ENCODE measurements at places on chromosomes 1 and 21.
A peak's percentile ranks its signal among the peaks of the same experiment; 100 is the strongest.

DNA sequence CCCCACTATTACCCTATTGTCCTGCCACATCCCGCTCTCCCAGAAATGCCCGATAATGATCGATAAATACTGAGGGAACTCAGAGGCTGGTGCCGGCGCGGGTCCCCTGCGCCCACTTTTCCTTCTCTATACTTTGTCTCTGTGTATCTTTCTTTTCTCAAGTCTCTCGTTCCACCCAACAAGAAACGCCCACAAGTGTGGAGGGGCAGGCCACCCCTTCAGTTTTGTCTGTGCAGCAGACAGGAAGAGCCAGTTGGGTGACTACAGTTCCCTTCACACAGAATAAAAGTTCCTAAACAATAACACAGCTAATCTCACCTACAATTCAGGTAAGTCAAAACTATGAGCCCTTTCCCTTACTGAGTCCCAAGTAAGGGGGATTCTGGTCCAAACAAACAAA is 423.7 kb downstream of the SMYD3 start:
- DNase-seq = no peak

- no peak for DNase-seq
Observed at GRCh38 chr1:21853131-21853427, 41.0 kb downstream of the LDLRAD2 start.

DNA sequence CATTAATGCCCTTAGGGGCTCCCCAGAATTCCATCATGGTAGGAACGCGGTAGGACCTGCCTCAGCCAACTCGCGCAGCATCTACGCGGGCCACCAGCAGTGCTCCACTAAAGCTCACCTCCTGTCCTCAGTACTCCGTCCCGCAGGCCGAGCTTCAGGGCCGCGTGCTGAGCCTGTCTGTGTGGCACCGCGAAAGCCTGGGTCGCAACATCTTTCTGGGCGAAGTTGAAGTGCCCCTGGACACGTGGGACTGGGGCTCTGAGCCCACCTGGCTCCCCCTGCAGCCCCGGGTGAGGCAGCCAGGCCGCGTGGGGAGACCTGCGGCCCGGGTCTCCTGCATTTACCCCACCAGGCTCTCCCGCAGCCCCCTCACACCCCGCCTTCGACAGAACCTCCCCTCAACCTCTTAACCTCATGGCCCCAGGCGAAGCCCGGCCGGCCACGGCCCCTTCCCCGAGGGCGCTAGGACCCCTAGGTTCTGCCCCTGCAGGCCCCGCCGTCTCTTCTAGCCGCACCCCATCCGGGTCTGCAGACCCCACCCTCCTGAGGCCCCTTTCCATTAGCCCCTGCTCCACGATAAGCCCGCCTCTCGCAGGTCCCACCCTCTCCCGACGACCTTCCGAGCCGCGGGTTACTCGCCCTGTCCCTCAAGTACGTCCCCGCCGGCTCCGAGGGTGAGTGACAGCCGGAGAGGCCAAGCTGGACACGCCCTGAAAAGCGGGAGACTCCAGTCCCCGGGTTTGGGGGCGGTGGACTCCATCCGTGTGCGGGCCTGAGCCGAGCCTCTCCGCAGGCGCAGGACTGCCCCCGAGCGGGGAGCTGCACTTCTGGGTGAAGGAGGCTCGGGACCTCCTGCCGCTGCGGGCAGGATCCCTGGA is 9.1 kb downstream of the SYTL1 start:
- peak; percentile 97 for DNase-seq

DNA sequence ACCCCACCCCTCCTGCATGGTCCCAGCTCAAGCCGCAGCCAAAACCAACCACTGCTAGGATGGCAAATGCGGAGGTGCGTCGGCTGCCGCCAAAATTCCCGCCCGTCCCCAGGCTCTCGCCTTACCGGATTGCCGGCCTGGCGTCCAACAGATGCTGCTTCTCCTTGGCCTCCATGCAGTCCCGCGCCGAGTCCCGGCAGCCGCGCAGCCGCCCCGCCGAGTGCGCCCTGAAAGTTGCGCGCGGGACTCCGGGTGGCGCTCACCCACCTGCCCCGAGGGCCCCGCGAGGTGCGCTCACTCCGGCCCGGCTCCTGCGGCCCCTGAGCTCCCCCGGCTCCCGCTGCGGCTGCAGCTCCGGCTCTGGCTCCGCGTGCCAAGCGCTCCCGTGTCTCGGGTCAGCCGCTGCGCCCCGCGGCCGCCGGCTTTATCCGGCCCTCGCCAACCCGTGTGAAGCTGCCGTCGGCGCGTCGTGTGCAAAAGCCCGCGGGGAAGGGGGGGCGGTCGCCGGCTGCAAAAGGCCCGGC is at the start of gene SLC30A2:
Gene SLC30A2, minus strand, starts transcription at position 397 of the 524 bp plus-strand sequence. Its CDS starts 222 bp downstream, at position 175.
- no peak for DNase-seq

DNA sequence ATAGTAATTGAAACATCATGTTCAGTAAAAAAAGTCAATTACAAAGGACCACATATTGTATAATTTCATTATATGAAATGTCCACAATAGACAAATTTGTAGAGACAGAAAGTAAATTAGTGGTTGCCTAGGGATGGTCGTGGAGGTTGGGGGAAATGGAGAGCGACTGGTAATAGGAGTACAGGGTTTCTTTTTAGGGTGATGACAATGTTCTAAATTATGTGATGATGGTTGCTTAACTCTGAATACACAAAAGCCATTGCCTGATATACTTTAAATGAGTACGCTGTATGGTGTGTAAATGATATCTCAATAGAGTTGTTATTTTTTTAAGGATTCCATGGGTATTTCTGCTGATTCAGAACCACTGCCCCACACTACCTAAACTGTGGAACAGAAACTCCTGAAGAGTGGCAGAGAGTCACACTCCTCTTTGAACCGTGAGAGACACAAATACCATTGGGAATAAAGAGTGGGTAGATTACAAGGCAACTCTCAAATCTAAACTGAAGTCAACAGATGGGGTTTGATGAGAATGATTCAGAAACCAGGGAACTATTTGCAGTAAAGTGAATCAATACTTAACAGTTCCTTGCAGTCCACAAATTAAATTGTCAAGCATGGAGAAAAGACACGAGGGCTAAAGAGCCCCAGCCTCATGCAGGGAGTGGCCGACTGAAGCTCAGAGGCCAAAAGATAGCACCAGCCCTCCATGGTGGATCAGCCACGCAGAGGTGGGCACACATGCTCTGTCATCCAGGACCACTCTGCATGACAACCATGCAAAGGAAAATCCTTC is 118.0 kb downstream of the CAPN8 start:
- DNase-seq = no peak

GRCh38 chr1:202521886-202522285 is 173.4 kb downstream of the PPP1R12B start:
- no peak for DNase-seq

DNA sequence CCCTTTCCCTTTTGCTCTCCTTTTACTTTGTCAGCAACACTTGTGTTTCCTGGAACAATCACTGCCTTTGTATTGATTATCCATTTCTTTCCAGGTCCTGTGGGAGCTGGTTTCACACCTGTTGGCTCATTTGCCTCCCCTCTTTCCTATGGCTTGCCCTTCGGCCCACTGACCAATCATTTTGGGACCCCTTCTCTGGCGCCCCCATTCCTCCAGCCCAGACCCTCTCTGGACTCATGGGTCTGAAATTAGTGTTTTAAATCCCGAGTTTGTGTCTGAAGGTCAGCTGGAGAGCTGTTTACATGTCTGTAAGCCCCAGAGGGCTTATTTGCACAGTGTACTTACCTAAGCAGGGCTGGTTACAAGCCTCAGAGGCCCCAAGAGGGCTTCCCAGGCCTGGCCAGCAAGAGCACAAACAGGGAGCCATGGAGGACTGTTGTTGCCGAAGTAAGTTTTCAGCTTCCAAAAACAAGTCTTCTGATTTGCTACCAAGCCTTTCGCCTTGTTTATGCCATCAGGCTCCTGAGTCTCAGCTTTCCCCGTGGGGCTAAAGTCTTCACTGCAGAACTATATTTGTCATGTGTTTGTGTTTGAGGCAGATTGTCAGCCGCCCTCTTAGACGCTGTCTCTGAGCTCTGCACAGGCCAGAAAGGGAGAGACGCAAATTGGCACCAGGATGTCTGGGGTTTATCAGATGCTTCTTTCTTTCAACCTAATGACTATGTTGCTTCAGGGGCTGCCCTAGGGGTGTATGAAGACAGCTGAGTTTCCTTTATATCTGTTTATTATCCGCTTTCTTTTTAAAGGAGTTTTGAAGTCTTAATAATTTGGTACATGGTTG is 93.0 kb downstream of the ATP1A1 start:
- DNase-seq = peak; percentile 84

DNA sequence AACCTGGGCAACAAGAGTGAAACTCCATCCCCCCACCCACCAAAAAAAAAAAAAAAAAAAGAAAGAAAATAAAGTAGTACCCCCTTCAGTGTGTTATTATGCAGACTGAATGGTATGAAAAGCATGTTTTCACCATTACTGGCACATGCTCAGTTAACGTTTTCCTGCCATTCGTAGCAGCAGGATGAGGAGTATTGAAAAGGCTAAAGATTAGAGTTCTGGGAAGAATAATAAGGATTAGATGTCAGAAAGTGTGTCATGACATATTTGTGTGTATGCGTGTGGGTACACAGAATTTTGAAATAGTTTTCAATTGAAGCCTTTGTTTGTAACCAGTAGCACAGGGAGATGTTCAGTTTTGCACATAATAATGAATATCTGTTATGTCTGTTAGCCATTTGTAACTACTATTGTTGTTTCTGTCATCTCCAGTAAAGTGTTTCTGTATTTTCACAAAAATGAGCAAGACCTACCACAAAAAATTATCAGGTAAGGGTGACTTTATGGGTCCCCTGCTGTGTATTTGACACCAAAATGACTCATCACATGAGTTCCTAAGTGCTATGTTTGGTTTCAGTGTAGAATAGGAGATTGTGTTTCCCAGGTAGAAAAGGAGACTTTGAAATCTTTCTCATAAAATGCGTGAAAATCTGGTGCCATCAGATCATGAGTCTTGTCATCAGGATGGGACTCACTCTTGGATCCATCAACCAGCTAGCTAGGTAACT is 358.9 kb downstream of the DISC1 start:
- no peak for DNase-seq

GRCh38 chr1:52063192-52063591 is 7.1 kb downstream of the BTF3L4 start:
- no peak for DNase-seq

DNA sequence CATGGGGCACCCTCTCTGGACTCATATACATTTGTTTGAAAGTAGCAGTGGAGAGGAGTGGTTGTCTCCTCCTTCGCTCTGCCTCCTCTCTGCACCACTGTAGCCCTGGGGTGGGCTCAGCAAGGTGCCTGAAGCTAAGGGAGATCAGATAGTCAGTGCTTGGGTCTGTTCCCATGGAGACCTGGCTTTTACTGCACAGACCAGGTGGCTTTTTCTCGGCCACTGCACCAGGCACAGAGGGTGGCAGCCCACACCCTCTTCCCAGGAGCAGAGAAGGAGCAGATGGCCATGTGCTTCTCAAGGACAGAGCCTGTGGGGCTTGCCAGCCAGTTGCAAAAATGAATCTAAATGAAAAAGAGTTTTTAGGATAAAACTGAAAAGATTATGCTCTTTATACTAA is 123.4 kb upstream of the KCNK1 start:
- DNase-seq = no peak

DNA sequence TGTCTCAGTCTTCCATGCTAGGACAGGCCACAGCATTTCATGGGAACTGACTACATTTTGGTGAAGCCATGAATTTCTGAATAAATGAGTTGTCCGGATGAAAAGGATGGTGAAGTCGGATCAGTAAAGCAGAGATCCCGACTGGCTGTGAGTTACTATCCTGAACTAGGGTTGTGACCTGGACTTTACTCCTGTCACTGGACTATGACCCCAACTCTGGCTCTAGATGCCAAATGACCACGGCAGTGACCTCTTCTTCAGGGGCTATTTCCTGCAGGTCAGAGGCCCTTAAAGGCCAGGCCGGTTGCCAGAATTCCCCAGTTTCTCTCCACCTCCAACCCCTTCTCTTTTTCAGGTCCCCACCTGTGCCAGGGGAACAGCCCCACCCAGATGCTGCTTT is 1.7 kb upstream of the NECTIN4 start:
- DNase-seq = peak; percentile 47

DNA sequence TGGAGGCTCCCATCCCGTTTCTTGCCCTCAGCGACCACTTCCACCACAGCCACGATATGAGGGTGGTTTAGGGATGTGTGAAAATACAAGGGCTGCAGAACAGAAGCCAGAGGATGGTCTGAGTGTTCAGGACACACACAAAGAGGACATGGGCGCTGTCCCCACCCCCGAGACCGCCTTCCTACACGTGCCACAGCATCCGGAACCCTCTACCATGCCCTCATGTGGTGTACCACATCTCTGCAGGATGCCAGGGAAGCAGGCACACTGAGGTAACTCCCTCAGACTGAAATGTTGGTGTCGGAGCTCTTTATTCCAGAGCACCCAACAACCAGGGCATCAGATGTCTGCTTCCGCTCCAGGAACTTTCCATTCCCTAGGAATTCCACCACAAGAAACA is 23.1 kb downstream of the NPHP4 start:
- DNase-seq = no peak

- DNase-seq = no peak
Observed at GRCh38 chr1:36622741-36623648, 140.3 kb upstream of the CSF3R start.

DNA sequence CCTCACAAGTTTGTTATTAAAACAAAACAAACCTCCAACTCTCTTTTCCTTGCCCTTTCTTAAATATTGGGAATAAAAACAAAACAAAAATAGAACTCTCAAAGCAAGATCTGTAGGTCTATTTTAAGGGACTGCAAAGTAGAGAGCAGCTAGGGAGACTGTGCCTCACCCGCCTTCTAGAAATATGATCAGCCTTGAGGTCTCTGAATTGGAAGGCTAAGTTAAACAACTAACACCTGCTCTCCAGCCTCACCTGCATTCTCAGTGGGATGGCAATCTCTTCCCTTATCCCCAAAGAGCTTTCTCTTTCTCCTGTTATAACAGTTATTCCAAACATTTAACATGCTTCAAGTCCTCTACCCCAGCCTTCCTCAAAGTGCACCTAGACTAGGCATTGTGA is 75.5 kb upstream of the TNR start:
- no peak for DNase-seq

DNA sequence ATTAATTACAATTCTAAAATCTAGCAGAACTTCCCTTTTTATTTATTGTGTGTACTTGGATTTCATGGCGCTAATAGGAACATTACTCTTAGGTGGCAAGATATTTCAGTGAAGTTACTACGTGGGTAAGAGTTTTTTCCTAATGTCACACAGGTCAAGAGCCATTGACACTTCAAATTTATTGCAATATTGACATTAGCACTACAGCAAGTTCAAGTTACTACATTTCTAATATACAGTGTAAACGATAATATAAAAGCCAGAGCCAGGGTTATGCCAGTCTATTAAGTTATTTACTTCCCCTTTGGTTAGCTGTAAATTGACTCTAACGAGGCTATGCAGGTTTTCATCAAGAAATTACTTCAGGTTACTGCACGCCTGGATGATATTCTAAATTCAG is 29.7 kb downstream of the CHODL start:
- no peak for DNase-seq

- peak; percentile 16 for DNase-seq
Observed at GRCh38 chr21:32065654-32066053, 192.8 kb downstream of the HUNK start.
